ENCODE measurements at places on chromosomes 6 and 20.

GRCh38 chr20:34644951-34645350, 31.9 kb downstream of the PIGU start:
- DNase-seq, result no peak

DNA sequence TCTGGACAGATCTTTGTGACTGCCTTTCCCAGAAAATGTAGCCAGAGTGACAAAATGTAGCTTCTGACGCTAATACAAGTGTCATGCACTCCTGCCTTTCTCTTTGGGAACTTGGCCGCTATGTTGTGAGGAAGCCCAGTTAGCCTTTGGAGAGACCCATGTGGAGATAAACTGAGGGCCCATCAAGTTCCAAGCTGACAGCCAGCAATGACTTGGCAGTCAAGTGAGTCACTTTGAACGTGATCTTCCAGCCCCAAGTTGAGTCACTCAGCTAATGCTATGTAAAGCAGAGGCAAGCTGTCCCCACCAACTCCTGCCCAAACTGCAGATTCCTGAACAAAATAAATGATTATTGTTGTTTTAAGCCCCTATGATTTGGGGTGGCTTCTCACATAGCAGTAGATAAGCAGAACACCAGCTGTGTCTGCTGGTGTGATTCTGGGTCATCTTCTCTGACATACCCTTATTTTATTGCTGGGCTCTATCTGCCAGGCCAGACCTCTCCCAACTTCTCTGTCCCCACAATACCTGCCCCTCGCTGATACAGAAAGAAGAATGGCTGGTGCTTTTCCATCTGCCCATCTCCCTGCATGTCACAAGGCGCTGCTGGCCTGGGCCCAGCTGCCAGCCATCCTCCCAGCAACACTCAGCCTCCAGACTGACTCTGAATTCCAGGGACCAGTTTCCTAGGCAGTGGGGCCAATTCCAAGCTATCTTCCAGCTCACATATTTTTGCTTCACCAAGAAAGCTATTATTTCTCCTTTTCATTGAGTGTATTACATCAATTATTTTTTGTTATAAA, 274.8 kb downstream of the LRFN2 start:
- DNase-seq, result no peak

DNA sequence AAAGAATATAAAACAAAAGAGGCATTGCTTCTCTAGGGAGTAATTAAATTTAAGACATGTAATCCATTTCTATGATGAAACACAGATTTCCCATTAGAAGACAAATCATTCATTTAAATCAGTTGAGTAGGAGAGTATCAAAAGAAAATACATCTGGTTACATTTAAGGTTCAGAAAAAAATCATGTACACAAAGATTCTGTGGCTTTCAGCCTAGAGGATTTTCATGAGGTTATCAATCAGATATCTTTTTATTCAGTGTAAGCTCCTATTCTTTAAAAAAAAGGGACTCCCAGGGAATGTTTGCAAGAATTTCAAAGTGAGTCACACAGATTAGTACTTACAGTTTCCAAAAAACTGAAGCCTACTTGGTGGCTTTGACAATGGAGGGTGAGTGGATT, 24.9 kb downstream of the COL21A1 start:
- DNase-seq, result no peak

GRCh38 chr6:29705389-29706231, 17.6 kb upstream of the HLA-F start:
- peak; percentile 36 for DNase-seq
